Stimulated activated CD8-positive, alpha-beta memory T cell treated with anti-CD3 and anti-CD28 coated beads, Interleukin-7, amount 100 ng/mL, for 1 hour (primary cell): ENCODE measurements at places on chromosomes 7 and 10.

DNA sequence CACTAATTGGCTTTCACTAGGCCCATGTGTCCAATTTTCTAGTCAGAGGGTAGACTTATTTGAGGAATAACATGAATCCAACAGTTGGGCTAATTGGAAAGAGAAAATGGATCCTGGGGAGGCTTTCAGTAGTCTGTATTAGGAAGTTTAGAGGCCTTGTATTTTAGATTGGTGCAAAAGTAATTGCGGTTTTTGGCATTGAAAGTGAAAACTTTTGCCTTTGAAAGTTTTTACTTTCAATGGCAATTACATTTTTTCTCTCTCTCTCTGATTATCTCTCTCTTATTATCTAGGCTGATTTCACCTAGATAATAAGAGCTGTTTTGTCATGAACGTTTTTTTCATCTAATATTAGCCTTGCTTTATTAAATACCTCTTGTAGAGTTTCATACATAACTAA, 981.7 kb downstream of the REEP3 start:
- DNase-seq, result no peak

DNA sequence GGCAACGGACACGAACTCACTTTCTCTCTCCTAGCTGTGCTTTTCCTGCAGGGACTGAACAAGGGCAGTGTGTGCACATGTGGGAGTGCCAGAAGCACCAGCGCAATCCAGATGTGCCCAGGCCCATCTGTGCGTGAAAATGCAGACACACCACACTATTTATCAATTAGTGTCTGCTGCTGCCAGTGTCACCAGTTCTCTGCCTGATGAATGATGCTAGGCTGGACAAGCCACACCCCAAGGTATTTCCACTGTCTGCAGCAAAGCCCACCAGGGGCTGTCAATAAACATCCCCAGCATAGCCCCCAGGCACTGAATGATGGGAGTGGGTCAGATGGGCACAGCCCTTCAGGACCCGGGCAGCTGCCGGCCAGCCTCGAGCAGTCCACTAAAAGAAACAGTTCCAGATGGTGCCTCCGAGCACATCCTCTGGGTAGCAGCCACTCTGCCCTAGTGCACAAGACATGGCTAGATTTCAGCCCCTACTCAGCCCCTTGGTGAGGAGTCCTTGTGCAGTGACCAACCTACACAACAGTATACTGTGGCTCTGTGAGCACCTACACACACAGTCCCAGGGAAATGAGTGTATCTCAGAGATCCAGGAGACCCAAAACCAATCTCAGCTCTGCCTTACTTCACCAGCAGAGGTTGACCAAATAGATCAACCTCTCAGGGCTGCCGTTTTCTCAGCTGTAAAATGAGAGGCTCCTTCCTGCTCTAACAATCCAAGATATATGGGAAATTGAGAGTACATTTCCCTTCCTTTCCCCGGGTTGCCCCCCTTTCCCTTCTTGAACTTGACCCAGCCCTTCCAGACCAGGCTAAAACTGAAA, 314.7 kb downstream of the PLXNA4 start:
- no peak for DNase-seq

GRCh38 chr7:100893318-100893895, 2.3 kb downstream of the ACHE start:
- DNase-seq, result no peak

DNA sequence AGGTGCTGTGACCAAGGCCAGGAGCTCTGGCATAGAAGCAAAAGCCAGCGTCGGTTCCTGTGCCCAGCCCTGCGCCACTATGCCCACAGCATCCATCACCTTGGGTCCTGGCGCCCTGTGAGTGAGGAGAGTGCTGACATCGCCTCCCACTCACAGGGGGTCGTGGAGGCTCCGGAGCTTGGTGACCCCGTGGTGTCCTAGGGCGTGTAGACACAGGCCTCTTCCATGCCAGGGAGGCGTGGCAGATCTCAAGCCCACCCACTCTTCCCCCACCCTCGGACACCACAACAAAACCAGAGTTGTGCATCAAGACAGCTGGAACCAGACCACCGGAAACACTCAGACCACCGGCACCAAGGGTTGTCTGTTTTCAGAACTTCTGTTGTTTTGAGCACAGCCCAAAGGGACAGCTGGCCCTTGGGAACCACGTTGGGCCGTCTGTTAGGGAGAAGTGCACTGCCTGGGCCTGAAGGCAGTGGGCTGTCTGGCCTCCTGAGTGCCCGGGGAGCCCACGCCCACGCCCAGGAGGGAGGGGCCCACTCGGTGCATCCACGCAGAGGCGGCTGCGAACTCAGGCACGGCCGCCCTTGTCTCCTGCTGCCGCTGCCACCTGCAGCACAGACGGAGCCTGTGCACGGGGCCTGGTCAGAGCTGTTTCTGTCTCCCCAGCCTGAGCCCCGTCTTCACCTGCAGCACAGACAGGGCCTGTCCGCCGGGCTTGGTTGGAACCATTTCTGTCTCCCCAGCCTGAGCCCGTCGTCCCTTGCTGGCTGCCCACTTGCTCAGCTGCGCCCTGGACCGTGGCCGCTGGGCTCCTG, 106.3 kb downstream of the INPP5A start:
- no peak for DNase-seq

GRCh38 chr10:90857635-90858460, at the start of gene HTR7:
HTR7 (minus strand) TSS chr10:90858039; CDS start chr10:90857671, 368 bp downstream.
- no peak for DNase-seq

- DNase-seq, result no peak
These were observed 374.1 kb downstream of the NRG3 start for GRCh38 chr10:82249141-82249540.

DNA sequence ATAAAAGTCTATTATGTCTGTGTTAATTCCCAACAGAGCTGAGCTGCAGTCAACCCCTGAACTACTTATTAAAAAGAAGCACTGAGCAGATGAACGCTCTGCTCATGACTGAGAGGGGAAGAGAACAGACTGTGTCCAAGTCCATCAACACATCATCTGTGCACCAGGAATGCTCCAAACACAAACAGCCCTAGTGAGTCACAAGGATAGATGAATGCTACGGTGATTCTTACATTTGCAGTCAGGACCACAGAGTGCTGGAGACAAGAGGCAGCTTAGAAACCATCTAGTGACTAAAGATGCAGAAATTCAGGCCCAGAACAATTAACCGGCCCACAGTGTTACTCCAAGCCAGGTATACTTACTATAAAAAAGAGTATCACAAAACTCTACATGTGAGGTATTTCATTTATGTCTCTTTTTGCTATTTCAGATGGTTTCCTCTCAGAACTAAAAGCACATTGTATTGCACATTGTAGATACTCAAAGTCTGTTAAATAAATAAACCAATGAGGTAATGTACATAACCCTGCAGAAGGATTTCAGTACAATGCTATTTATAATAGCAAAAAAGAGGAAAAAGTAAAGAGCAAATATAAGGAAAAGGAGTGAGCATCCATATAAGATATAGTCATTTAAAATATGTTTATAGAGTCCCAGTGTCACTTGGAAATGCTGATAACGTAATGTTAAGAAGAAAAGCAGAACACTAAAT, 159.2 kb downstream of the KCNMA1 start:
- DNase-seq, result no peak

DNA sequence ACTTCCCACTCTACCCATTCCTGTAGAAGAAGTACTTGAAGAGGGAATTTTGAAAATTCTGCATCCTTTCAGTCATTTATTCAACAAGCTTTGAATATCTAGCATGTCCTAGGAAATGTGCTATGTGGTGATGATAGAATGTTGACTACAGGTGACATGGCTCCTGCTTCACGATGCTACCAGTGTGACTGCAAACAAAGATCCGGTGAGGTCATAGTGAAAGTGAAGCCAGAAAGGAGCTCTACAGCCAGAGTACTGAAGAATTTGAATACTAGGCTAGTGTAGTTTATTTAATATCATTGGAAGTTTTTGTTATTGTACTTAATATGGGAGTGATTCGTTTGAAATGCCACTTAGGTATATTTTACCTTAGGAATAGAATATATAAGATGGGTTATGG, 348.1 kb downstream of the TFEC start:
- no peak for DNase-seq

DNA sequence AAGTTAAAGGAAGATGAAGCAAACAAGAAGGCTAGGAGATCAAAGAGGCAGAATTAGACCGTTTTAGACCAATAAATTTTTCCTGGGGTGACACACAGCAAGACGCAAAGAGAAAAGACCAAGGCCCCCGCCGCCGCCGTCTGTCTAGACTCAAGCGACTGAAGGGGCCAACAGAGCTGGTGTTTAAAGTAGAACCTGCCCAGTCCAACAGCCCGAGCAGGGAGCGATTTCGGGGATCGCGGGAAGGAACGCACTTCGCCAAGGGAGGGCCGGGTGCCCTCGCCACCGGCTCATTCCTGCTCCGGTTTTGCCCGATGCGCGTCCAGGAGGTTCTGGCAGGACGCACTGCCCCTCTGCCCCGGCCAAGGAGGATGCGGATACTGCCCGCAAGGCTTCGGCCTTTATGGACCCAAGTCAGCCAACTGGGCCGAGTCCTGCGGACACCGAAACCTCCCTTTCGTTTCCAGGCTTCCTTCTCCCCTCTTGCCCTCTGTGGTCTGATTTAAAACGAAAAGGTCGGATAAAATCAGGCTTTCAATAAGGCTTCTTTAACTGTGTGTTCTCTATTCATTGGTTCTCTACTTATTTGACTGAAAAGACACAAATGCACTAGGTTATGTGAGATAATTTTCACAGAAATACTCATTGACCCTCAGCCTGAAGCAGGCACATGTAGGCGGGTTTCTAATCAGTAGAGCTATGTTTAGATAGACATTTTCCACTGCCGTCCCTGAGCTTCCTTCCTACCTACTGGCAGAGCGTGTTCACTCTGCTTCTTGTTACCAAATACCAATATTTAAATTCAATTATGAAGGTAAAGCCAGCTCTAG, 2.2 kb upstream of the HOXA7 start:
- DNase-seq, result no peak

- no peak for DNase-seq
These were observed 2.1 kb downstream of the ATP5MK start for GRCh38 chr10:103394180-103394579.

DNA sequence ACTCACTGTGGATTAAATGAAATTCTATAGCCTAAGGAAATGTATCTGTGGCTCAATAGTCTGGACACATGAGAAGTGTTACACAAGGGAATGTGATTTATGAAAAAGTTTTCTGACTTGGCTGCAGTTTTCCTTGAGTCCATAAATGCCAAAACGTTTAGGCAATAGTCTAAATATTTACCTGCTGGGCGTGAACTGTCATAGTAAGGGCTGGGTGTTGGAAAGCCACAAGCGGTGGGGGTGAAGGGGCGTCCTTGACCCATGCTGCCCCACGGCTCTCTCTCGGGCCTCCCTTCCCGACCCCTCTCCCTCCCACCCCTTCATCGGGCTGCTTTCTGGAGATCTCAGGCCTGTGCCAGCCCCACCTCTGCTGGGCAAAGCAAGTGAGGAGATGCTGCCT, 223.7 kb downstream of the BUB3 start:
- DNase-seq, result no peak

- DNase-seq, result no peak
These were observed 48.4 kb upstream of the BET1 start for GRCh38 chr7:94052398-94053180.

DNA sequence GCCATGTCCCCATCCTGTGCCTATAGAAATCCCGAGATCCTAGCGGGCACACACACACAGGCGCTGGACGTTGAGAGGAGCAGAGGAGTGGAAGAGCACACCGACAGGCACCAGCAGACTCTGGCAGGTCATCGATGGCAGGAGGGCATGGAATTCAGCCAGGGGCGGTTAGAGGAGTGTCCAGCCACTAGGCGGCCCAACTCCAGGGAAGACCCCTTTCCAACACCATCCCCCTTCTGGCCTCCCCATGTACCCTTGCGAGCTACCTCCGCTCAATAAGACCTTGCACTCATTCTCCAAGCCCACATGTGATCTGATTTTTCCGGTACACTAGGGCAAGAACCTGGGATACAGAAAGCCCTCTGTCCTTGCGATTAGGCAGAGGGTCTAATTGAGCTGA, 356.0 kb upstream of the DPP6 start:
- no peak for DNase-seq

GRCh38 chr10:7445474-7446185, 34.8 kb upstream of the SFMBT2 start:
- no peak for DNase-seq

- DNase-seq, result no peak
These were observed 34.2 kb downstream of the ADRB1 start for GRCh38 chr10:114077815-114078219.

GRCh38 chr10:11655836-11656235, 44.4 kb upstream of the USP6NL start:
- DNase-seq, result no peak

DNA sequence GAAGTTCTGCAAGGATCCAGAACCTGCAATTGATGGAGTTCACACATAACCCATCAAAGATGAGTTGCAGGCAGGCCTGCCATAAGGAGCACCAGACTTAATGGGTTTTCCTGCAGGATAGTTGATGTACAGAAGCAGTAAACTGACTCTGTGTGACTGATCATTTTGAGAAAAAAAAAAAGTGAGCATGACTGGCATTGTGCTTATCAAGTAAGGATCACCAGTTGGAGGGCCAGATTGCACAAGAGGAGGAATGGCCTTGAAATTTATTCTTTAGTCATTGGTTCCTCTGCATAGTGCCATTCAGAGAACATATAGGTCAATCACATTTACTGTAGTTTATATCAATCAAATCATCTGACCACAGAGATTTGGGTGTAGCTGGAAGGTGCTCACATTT, 3.8 kb downstream of the CYP3A43 start:
- no peak for DNase-seq

GRCh38 chr7:144830811-144831210, 5.0 kb downstream of the TPK1 start:
- DNase-seq, result no peak

DNA sequence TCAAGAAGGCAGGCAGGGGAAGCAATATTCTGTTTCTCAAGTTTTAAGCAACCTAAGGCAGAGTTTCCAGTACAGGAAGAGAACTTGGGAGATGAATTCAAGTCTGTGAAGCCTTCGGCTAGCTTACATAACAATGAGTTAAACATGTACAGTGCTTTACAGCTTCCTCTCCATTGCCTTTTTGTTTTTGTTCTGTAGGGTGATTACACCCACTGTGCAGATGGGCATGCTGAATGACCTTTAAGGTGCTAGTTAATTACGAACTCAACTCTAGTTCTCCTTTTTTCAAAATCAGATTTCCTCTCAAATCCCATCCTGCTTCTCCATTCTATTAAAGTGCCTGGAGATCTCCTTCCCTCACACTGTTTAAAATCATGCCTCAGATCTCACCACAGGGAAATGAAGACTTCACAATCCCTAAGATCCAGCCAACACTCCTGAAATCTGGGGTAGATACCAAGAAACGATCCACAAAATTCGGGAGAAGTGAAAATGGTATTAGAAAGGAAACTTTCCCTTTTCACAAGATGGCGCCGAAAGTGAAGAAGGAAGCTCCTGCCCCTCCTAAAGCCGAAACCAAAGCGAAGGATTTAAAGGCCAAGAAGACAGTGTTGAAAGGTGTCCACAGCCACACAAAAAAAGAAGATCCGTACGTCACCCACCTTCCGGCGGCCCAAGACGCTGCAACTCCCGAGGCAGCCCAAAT, 16.8 kb upstream of the MSMB start:
- no peak for DNase-seq

DNA sequence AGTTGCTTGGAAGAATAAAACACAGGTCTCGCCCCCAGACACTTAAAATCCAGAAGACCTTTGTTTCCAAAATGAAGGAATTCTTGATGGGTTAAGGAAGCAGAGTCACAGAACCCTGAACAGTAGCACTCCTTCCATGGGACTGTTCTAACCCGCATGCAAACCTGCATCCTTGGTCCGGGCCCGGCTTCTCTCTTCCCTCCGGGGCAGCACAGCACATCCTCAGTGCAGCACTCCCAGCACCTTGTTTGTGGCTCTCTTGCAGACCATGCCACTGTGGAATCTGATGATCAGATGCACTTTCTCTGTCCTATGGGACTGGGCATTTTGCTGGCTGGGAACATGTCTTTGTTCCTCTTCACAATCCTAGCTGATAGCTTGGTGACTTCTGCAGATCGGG, 33.5 kb downstream of the INSYN2A start:
- DNase-seq, result no peak
